ENCODE measurements at places on chromosomes 12 and 14.

DNA sequence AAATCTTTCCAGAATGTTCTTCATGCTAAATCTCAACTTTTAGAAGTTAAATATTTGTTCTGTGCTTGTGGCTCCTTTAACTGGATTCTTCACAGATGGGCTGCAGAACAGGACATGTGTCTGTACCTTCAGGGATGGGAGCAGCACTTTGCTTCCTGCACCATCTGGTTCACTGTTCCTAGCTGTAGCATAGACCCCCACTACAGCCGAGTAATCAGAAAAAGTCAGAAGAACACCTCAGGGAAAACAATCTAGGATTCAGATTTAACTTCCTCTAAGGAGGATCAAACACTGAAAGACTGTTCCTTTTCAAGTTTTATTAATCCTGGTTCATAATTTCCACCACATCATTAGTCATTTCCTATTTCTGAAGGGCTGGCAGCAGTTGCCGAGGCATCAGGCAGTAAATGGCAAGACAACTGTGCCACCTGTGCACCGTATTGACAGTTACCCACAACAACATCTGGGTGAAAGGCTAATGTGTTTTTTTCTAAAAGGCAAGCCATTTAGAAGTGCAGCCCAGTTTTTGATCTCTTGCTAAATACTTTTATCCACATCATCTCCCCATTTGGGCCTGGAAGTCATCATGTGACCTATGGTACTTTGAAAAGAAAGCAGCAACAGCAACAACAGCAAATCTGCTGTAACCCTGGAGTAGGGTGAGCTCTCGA, 212.8 kb upstream of the BMP4 start:
- DNase-seq: no peak

- DNase-seq: no peak
Measured at GRCh38 chr12:47973870-47974269, 10.5 kb downstream of the TMEM106C start.

DNA sequence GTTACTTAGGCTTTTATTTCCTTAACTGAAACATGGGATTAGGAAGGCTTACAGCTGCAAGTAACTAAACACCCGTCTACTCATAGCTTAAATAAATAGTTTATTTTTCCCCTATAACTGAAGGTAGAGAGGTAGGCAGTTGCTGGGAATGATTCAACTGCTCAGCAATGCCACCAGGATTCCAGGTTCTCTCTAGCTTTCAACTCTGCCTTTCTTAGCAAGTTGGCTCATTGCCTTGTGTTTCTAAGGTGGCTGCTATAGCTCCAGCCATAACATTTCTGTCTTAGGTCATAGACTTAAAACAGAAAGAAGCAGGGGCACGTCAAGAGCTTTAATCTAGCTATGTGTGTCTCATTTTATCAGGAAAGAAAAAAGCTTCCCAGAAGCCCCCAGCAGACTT, 103.7 kb upstream of the MDM1 start:
- no peak for DNase-seq

DNA sequence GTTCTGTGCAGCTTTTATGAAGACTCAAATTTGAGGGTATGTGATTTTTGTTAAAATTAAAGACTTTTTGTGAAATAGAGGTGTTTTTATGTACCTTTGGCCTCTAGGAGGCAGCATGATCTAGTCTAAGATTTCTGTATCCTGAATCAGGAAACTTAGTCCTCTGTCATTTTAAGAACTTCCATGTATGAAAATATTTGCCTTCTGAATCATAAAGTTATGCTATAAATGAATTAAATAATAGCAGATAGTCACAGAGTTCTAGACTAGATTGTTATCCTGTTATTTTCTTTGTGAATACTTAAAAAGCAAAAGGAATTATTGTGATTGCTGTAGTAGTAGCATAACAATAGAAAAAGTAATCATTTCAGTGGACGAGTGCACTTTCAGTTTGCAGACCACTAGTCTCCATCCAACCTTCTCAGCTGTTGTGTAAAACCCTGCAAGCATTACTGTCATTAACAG, 56.3 kb downstream of the FGD4 start:
- DNase-seq: no peak

DNA sequence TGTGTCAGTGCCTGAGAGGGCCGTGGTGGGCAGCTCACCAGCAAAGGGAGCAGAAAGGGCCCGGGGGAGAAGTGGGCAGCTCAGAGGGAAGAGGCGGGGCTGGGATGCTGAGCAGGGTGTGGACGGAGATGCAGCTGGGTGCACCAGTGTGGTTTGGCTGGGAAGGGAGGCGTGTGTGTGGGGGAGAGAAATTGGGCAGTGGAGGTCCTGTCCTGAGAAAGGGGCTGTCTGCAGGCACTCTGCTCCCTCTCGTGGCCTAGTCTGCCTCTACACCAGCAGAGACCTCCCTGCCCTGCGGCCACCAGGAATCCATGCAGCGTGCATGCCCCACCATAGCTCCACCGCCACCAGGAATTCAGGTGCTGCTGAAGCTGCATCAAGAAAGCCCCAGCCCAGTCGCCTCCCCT, 6.4 kb downstream of the TMEM121 start:
- DNase-seq: no peak

DNA sequence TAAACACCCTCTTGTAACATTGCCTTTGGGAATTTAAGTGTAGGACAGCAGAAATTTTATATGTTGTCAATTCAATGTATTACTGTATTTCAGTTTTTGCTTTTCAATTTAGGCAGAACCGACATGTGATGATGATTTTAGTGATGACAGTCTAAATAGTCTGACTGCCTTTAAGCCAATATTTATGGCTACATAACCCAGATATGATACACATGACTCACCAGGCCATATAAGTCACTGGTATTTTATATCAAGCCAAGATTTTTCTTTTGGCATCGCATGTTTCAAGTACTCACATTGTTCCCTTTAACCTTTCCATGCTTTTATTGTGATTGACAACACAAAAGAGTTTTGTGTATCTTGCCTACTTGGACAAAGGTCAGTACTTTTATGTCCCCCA, 13.6 kb upstream of the PPM1A start:
- no peak for DNase-seq

DNA sequence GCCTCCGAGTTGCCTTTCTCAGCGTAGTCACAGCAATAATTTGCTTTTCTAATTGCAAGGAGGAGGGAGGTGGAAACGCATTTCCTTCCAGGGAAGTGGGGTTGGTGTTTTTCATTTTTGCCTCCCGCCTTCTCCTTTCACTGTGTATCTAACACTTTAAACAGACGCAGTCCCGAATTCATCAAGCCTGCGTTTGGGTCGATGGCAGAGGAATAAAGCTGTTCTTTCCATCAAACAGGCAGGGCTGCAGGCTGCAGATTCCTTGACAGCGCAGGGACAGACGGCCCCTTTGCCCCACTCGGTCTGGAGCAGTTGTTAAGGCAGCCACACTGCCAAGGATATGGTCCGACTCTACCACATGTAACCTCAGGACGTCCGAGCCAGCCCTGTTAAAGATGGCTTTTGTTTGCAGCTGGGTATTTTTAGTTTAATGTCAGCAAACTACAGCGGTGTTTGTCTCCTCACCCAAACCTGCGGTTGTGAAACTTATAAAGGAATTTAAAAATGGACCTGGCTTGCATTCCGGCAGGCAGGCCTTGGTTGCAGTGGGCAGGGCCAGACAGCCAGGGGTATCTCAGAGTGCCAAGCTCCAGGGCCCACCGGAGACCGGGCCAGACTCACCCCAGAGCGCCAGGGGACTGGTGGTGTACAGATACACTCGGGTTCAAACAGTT, 2.1 kb downstream of the CHST11 start:
- DNase-seq: peak; percentile 24

GRCh38 chr14:30957813-30958370, 67.6 kb upstream of the AP4S1 start:
- DNase-seq: no peak

DNA sequence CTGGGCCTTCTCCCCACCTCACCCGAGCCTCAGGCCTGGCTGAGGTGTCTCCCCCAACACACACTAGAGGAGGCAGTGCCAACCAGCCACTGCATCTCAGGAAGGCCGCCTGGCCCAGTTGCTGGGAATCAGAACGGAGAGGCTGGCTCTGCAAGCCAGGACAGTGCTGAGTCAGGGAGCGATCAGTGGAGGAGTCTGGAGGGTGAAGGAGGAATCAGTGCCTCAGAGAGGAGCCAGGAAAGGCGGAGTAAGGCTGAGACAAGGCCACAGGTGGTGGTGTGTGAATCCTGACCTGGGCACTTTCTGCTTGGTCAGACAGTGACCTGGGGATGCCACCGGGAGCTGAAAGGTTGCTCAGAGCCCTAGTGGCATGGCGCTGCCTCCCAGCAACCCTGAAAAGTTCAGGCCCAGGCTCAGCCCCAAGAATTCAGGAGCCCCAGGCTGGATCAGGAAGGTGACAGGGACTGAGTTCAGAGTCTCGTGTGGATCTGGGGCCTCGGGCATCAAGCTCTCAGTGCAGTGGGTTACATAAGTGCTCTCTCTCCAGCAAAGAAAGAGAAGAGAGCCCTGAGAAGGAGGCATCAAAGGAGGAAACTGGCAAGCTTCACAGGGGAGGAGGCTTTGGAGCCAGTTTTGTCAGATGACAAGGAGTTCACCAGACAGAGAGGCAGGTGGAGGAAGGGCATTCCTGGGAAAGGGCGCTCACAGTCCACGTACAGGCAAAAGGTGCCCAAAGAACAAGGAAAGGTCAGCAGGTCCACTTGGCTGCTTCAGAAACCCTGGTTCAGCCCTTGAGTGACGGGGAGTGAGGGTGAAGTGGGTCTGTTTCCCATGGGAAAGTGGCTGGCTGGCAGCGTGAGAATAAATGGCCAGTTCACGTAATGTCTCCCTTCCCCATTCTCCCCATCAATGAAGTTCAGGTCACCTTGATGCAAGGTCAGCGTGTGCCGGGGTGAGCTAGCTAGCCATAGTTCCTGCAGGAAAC, 87.8 kb downstream of the ZFP36L1 start:
- DNase-seq: no peak

DNA sequence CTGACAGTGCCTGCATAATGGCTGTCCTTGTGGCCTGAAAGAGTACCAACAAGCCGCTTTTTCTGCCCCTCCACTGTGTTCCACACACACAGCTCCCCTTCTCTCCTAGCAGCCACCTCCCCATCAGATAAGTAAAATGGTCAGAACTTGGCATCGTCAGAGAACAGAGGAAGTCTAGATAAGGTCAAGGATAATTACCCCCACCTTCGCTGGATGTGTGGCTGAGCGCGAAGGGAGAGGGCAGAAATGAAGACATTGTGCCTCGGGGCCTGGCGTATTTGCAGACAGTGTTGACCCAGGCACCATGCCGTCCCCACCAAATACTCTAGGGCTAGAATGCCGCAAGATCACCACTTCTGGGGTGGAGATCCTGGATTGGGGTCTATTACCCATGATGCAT, 30.6 kb downstream of the FBXO21 start:
- no peak for DNase-seq

DNA sequence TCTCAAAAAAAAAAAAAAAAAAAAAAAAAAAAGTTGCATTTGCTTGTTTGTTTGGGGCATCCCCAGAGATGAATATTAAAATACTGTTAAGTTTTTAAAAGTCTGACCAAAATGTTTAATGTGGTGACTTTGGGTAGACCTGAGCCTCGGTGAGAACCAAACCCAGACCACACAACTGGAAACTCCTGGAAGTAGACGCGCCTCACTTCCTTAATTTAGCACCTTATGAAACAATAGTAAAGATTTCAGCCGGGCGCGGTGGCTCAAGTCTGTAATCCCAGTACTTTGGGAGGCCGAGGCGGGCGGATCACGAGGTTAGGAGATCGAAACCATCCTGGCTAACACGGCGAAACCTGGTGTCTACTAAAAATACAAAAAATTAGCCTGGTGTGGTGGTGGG, 9.3 kb downstream of the NFKBIA start:
- DNase-seq: peak; percentile 11

GRCh38 chr12:68980476-68981212, 47.7 kb upstream of the CPM start:
- no peak for DNase-seq

DNA sequence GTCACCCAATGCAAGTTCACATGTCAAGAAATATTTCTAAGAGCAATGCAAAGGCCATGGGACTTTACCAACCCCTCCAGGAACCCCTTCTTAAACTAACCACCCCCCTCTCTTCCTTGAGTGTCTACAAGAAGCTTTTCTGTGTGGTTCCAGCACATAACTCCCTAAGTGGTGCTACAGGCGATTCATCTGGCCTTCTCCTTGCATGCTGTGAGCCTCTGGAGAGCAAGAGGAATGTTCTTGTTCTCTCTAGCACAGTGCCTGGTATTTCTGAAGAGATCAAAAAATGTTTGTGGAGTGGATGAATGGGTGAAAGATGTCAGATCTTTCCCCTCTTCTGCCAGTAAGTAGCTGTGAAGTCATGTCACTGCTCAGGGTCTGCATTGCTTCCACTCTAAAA, 5.9 kb upstream of the RNASE12 start:
- no peak for DNase-seq

DNA sequence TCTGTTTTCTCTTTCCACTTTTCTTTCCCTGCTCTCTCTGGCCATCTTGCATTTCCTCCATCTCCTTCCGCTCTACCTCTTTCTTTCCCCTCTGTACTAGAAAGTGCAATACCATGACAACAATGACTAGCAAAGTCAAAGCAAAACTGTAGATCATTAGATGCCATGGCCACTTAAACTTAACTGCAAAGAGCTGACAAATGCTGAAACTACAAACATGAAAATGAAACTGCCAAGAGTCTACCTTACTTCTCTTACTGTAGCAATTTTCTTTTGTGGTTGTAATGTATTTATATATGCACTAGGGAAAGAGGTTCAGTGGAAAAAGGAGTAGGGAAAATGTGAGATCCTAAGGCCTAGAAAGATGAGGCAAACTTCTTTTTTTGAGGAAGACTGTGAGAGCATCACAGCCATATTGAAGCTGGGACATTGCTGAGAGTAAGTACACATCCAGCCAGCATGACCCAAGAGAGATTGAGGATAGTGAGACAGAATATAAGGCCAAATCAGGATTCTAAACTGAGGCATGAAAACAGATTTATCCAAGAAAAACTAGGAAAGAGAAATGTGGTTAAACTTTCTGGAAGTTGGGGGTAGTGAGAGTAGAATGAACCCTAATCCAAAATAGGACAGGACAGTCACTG, 276.6 kb upstream of the NAV3 start:
- no peak for DNase-seq

DNA sequence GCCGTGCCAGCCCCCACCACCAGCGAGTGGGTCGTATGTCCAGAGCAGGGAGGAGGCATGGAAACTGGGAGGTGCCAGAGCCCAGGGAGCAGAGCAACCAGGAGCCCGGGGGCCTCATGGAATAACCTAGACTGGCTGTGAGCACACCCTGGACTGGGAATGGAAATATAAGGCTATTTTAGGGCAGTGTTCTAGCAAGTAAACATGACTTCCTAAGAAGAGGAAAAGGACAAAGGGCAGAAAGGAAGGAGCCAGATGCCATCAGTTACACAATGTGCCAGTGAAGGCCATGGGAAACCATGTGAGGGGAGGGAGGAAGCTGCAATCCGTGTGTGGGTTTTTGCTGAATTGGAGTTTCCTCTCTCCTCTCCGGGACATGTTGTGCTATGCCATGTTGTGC, 18.7 kb upstream of the CPM start:
- no peak for DNase-seq

DNA sequence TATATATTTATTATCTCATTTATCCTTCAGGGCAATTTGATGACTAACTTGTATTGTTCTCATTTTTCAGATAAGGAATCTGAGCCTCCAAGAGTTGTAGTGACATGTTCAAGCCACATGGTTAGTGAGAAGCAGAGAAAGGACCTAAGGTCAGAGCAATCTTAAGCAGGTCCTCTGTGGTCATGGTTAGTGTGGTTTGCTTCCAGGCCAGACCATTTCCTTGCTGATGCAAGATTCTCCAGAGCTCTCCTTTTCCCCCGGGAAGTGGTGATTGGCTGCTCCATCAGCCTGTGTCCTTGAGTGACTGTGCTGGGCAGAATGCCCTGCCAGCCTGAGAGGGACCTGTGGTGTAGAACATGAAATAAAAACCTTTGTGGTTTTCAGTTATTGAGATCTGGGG, 141.3 kb downstream of the KTN1 start:
- no peak for DNase-seq

GRCh38 chr12:107356266-107356936, 263.1 kb upstream of the CRY1 start:
- DNase-seq: no peak

All from CD4-positive, alpha-beta T cell treated with Interleukin-1 beta for 1 hour (primary cell).